ENCODE measurements at places on chromosomes 2 and 18.

- DNase-seq, result no peak
Observed at GRCh38 chr2:14927021-14927564, 294.6 kb downstream of the LRATD1 start.

GRCh38 chr2:215368493-215368809 is 56.6 kb downstream of the ATIC start:
- DNase-seq, result no peak

- DNase-seq, result no peak
Observed at GRCh38 chr2:183543222-183543621, 419.0 kb downstream of the NUP35 start.

- no peak for DNase-seq
Observed at GRCh38 chr2:227772197-227772661, 26.5 kb downstream of the SCYGR8 start.

DNA sequence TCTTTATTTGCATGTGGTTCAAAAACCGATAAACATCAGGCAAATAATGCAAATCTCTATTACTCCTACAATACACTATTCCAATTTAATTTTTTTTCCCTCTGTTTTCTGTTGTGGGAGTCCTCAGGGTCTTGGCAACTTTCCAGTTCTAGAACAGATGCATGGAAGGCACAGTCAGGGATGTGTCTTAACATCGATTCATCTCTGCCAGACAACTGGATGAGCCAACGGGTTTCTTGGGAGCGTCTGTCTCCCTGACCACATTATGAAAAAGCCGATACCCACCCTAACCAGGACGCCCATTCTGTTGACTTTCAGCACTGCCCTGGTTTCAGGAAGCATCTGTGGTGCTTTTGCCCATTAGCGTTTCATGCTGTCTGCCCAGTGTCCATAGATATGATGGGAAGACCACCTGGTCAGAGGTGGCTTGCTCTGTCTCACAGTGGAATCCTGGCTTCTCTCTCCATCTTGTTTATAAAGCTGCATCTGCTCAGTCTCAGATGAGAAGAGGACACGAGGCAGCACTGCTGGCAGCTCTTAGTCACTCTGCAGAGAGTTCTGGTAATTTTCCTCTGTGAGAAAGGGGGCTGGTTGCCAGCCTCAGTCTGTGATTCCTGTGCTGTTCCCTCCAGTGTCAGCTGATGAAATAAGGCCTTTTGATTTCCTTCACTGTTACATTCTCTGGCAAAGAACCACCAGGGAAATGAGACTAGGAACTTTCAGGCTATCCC is 57.9 kb upstream of the KCNE4 start:
- peak; percentile 95 for DNase-seq

GRCh38 chr2:118671701-118672454 is 175.6 kb downstream of the EN1 start:
- DNase-seq, result peak; percentile 56

GRCh38 chr2:100309973-100310719 is 12.2 kb downstream of the LONRF2 start:
- no peak for DNase-seq

- peak; percentile 65 for DNase-seq
Observed at GRCh38 chr2:207746131-207746530, 23.6 kb downstream of the FZD5 start.

DNA sequence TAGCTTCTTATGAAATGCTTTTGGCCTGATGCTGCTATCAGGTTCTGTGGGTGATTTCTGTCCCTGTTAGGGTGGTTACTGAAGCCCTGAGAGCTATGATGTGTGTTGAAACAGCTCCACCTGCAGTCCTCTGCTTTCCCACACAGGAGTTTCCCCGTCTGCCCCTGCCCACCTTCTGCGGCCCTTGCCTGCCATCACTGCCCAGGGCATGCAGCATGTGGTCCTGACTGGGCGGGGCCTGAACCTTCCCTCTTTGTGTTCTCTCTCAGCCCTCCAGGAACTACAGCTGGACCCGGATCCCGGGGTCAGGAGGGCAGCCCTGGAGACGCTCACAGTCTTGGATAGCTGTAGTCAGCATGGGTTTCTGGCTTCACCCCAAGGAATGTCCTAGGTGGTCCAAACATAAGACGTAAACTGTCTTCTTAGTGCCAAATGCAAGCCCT is 21.4 kb downstream of the HJURP start:
- no peak for DNase-seq

DNA sequence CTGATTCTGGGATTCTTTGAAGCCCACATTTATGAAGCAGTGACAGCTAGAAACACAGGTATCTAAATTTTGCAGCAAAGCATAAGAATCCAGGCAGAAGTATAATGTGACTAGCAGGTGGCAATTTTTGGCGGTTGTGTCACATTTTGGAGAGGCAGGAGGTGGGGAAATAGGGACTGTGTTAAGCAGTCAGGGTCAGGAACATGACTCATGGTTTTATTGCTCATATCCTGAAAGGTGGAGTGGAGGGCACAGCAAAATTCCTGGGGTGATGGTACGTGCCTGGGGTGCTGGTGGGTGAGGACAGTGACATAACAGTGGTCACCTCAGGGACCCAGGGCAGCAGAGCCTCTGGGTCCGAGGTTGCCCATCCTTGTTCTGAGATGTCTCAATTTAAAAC is 63.5 kb upstream of the TTN start:
- no peak for DNase-seq

- DNase-seq, result no peak
Observed at GRCh38 chr2:16126517-16127275, 186.3 kb downstream of the MYCN start.

DNA sequence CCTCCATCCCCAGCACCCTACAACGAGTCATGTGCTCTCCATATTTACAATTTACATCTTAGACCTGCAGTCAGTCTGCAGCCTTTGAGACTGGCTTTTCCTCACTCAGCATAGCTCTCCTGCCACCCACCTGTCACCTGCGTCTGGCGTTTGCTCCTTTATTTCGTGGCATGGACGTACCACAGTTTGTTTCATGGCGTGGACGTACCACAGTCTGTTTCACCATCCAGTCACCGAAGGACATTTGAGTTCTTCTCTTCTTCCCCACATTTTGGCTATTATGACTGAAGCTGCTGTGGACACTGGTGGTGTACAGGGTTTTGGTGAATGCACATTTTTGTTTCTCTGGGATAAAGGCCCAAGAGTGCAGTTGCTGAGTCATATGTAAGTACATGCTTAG is 141.8 kb upstream of the CTDP1 start:
- DNase-seq, result no peak

GRCh38 chr18:39414009-39414700 is 1848.6 kb upstream of the CELF4 start:
- no peak for DNase-seq

DNA sequence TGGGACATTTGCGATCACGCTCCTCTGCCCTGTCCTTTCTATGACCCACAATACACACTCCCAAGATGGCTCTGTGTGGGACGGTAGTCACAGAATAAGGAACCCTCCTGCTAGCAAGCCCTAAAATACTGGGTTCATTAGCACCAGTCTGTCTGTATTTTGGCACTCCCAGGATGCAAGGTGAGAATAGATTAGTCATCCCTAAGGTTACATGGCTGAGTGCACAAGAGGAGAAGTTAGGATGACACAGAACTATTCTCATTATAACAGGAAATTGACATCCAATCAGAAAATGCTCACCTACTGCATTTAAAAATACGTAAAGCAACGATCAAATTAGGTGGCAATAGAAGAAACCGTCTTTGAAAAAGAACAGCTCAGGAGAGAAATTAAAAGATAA is 590.2 kb downstream of the EPHA4 start:
- DNase-seq, result no peak

- DNase-seq, result no peak
Observed at GRCh38 chr18:52979892-52980291, 639.9 kb downstream of the DCC start.

DNA sequence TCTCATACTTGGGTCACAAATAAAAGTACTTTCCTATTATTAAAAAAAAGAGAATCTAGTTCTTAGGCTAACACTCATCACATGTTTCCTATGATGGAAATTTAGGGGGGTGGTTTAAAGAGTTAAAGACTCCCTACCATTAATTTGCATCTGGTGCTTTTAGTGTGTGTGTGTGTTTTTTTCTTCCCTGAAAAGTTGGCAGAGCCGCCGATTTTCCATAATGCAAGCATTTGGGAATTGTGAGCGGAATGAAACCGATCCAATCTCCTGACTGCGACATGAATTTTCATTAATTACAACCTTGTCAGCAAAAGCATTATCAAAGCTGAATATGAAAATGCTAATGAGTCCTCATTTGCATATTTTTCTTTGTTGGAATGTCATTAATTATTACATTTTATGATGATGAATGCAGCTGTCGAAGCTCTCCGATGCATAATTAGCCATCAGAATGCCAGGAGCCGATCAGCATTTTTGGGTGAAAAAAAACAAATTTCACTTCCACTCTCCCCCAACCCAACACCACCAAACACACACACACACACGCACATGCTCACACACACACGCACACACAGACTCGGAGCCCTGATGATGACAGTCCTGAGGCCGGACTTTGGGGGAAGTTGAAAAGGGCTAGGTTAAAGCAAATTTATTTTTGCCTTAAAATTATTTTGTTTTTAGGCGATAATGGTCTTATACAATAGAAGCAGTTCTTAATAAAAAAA is 165.4 kb downstream of the TCF4 start:
- peak; percentile 96 for DNase-seq

DNA sequence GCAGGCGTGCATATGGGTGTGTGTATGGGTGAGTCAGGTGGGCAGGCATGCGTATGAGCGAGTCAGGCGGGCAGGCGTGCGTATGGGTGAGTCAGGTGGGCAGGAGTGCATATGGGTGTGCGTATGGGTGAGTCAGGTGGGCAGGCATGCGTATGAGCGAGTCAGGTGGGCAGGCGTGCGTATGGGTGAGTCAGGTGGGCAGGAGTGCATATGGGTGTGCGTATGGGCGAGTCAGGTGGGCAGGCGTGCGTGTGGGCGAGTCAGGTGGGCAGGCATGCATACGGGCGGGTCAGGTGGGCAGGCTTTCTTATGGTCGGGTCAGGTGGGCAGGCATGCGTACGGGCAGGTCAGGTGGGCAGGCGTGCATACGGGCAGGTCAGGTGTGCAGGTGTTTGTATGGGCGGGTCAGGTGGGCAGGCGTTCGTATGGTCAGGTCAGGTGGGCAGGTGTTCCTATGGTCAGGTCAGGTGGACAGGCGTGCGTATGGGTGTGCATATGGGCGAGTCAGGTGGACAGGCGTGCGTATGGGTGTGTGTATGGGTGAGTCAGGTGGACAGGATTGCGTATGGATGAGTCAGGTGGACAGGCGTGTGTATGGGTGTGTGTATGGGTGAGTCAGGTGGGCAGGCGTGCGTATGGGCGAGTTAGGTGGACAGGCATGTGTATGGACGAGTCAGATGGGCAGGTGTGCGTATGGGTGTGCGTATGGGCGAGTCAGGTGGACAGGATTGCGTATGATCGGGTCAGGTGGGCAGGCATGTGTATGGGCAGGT is 28.7 kb upstream of the KLF11 start:
- DNase-seq, result no peak

DNA sequence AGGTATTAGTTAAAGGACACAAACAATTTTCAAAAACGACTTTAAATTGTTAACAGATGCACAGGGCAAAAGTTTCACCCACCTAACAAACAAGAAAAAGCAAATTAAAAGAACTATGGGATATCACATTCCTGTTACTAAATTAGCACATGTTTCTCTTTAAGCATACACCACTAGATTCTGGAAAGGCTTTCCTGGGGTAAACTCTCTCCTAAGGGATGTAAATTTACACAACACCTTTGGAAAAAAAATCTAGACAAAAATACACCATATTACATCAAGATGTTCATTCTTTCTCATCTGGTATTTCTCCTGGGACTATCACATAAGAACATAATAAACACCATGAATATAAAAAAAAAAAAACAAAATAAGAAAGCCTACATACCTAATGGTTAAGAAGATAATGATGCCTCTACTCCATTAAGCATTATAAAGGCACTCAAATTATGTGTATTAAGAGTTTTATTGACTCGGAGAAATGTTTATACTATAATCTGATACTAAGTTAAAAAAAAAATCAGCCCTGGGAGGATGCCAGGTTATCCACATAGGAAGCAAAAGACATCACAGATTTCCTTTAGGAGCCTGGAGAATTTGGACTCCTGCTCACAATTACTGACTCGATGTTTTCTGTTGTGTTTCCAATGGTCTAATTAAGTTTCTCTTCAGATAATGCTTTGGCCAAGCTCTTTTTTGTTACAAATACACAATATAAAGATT is 82.8 kb upstream of the AFF3 start:
- no peak for DNase-seq

DNA sequence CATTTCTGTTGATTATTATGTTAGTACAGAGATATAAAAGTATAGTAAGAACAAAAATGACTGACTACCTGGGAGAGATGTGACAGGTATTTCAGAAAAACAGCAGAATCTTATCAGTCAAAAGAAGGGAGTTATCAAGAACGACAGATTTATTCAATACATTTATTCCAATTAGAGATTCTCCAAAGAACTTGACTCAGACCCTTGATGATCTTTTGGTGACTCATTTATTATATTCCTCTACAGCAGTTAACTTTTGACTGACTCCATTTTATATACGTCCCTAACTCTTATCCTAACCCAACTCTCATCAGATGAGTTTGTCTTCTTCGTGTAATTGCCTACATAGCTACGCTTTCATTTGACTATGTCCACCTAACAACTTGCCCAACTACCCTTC is 91.1 kb downstream of the C2orf74 start:
- no peak for DNase-seq

DNA sequence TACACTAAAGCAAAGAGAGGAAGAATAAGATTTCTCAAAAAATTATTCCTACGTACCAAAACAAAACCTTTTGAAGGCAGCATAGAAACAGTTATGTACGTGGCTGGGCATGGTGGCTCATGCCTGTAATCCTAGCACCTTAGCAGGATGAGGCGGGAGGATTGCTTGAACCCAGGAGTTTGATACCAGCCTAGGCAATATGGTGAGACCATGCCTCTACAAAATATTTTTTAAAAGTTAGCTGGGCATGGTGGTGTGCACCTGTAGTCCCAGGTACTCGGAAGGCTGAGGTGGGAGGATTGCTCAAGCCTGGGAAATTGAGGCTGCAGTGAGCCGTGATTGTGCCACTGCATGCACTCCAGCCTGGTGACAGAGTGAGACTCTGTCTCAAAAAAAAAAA is 14.9 kb upstream of the CYP26B1 start:
- DNase-seq, result no peak

DNA sequence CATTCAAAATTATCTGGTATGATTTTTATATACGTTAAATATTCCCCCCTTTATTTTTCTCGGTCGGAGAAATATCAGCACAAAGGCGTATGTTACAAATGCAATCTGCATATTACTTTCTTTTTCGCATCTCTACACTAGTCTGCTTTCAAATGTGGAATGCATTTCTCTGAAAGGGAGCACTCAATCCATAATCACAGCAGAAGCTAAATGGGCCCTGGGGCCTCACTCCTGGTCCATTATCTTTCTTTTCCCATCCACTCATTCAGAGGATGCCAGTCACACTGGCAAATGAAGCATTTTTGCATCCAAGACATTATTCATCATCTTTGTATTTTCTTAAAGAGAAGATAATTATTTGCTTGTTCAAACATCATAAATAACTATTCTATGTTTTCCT is 295.2 kb upstream of the LRP1B start:
- no peak for DNase-seq

GRCh38 chr2:96152304-96153161 is 7.3 kb upstream of the DUSP2 start:
- DNase-seq, result no peak

GRCh38 chr2:9778012-9778411 is 65.3 kb upstream of the TAF1B start:
- DNase-seq, result no peak
